ENCODE measurements at places on chromosomes 13 and 19. TPM values are rescaled to one million over a fixed set of nuclear protein-coding genes. Genes with fewer than 3 reads are reported as not detected.

ZNF211 gene
- polyA plus RNA-seq = 16.9 TPM

GRCh38 chr19:44740351-44740824, 8.1 kb upstream of the BCL3 start:
- DNase-seq = no peak

GRCh38 chr13:97376981-97377380, 57.0 kb upstream of the RAP2A start:
- no peak for DNase-seq

TMEM190 gene
- polyA plus RNA-seq = not detected

DNA sequence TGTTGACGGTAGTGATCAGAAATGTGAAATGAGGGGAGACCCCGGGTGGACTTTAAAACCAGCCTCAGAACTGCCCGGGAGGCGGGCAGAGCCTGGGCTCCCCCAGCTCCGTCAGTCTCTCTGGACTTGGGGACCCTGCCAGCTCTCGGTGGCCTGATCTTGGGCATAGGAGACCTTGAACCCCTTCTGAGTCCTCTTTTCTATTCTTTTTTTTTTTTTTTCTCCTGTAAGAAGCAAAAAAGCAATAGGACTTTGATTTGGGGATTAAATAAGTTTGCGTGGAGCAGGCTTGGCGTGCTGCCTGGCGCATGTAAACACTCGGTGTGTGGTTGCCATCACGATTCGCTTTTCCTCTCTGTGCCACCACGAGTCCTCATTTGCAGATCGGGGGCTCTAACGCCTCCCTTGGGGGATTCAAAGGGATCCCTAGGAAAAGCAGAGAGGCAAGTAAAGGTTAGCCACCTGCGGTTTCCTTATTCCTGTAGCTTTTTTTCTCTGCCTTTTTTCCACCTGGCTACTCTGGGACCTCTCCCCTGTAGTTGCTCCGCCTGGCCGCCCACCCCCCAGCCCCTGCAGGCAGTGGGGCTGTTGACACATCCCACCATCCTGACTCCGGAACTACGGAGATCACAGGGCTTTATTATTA, 1.3 kb downstream of the SAFB start:
- DNase-seq = peak; percentile 34

- no peak for DNase-seq
Observed at GRCh38 chr19:5113633-5114586, 145.0 kb downstream of the KDM4B start.

TRIP10 gene
- not detected for polyA plus RNA-seq

GRCh38 chr13:79405501-79405830, 589 bp downstream of the RBM26 start:
- peak; percentile 44 for DNase-seq

- no peak for DNase-seq
Observed at GRCh38 chr13:113840541-113841352, 23.1 kb downstream of the GAS6 start.

DNA sequence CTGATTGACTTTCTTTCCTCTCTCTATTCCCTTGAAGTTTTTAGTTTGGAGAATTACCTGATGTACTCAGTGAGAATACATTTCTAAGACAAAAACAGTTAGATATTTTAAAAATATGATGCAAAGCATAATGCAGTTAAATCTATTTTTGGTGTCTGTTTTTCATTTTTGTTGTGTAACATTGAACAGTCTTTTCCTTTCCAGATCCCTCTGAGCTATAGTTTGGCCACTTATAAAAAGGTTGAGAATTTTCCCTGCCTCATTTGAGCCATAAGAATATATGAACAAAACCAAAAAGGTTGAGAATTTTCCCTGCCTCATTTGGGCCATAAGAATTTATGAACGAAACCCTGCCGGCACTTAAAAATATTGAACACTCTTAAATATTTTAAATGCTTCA, 57.0 kb upstream of the IPO5 start:
- no peak for DNase-seq

GRCh38 chr19:2556221-2557092, 80.5 kb downstream of the GADD45B start:
- no peak for DNase-seq
